ENCODE measurements at places on chromosomes 11 and 22. TPM values are rescaled to one million over a fixed set of nuclear protein-coding genes. Genes with fewer than 3 reads are reported as not detected.

ANGPTL5 gene
- total RNA-seq = not detected

MYO18B gene
- 0.17 TPM for total RNA-seq

SCN3B gene
- total RNA-seq = not detected

PRG3 gene
- total RNA-seq = not detected

C22orf42 gene
- not detected for total RNA-seq

OR52A1 gene
- total RNA-seq = not detected

ZFTA gene
- total RNA-seq = 12.6 TPM

TRIM48 gene
- total RNA-seq = not detected

CCDC87 gene
- total RNA-seq = not detected

TSPAN32 gene
- 16.4 TPM for total RNA-seq

CHRDL2 gene
- total RNA-seq = 1.3 TPM

KAT5 gene
- 44.0 TPM for total RNA-seq

- no peak for DNase-seq
Observed at GRCh38 chr11:44701276-44701675, 25.5 kb upstream of the TSPAN18 start.

DNA sequence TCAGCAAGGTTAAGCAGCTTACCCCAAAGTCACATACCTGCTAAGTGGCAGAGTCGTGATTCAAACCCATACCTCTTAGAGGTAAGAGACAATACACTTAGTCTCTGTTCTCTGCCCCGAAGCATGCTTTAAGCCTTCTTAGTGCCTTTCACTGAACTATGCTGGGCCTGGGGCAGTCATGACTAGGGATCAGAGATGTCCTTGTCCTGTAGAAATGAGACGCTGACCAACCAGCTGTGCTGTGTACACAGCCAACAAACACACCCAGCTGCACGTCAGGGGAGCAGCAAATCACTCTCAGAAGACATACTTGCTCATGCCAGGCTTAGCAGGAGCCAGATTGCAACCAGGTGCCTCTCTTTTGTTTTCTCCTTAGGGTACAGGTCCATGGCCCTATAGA lies 255.7 kb downstream of the BUD13 start:
- DNase-seq = no peak

GRCh38 chr11:119412072-119412471 lies 10.9 kb downstream of the THY1 start:
- no peak for DNase-seq

- DNase-seq = no peak
Observed at GRCh38 chr11:32024948-32025347, 65.9 kb upstream of the RCN1 start.

GRCh38 chr22:28940441-28940840 lies 57.1 kb downstream of the ZNRF3 start:
- no peak for DNase-seq

GRCh38 chr22:42645341-42645937 lies 3.8 kb downstream of the CYB5R3 start:
- DNase-seq = peak; percentile 75

- no peak for DNase-seq
Observed at GRCh38 chr22:45452565-45453379, 39.3 kb downstream of the RIBC2 start.

GRCh38 chr11:108983636-108984420 lies 319.0 kb downstream of the DDX10 start:
- DNase-seq = no peak

GRCh38 chr11:76640501-76640900 lies 30.0 kb downstream of the LRRC32 start:
- DNase-seq = no peak

DNA sequence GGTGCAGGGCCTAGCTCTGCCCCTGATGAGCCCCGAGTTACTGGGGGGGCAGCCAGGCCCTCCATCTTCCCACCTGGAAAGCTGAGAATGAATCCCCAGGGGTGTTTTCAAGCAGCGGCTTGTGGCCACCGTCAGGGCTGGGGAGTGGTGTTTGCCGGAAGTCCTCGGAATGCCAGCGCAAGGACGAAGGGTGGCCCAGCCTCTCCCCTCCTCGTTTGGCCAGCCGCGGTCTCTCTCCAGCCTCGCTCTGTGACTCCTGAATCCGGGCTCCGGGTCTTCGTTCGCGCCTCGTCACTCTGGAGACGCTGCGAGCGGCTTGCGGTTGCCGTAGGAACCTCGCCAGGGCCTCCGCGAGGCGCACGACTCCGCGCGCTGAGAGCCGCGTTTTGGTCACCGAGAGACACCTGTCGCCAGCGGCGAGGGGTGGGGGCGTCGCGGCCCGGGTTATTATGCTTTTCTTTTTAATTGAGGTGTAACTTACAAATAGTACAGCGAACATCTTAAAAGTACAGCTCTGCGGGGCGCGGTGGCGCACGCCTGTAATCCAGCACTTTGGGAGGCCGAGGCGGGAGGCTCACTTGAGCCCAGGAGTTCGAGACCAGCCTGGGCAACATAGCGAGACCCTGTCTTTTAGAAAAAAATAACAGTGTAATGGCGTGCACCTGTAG lies 6.3 kb upstream of the KDELR3 start:
- peak; percentile 86 for DNase-seq

DNA sequence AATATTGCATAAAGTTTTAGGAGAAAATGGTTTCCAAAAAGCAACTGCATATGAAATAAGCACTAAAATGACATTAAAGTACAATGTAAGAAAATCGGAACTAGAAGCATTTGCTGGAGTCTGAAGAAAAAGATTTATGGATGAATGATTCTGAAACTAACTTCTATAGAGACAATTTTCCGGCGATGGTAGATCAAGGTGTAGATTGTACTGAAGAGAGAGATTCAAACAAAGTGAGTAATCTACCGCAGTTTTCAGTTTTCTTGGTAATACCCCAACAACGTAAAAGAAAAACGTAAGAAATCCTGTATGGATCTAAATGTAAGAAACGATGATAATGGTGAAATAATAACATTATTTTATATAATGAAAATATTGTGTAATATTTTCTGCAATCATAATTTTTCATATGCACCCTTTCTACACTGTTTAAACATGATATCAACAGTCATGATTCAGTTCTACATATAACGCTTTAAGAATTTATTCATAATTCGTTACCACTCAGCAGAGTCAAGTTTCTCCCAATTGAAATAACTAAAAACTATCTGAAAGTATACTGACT lies 1.8 kb upstream of the CDPF1 start:
- DNase-seq = no peak

- no peak for DNase-seq
Observed at GRCh38 chr22:44137415-44137814, 43.3 kb upstream of the PARVG start.

GRCh38 chr11:68039526-68040086 lies 781 bp downstream of the TCIRG1 start:
- DNase-seq = peak; percentile 52

DNA sequence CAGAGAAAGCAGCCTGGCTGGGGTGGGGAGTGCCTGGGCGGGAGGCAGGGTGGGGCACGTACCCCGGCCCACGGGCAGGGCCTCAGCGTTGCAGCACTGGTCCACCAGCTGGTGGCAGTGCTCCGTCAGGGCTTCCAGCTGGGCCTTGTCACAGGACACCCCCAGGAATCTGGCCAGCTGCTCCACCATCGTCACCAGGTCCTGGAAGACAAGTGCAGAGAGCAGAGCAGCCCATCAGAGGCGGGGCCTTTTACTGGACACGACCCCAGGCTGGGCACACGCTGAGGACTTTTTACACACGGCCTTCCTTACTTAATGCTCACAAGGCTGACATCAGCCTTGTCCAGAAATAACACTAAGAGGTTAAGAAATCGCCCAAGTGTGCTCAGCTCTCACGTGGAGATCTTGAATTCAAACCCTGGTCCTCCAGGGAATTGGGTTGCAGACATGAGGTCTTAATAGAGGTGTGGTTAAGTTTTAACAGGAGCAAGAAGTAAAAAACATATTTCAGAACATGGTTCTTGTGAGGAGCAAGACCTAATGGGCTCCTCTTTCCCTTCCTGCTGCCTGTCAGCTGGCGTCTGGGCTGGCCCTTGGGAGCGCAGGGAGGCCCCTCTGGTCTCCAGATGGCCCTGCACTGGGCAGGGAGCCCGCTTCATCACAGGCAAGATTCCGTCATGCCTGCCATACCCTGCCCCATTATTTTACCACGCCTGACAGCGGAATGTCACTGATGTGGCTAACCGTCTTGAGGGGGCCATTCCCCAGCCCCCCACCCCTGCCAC lies 17.1 kb upstream of the EFCAB6 start:
- peak; percentile 42 for DNase-seq

DNA sequence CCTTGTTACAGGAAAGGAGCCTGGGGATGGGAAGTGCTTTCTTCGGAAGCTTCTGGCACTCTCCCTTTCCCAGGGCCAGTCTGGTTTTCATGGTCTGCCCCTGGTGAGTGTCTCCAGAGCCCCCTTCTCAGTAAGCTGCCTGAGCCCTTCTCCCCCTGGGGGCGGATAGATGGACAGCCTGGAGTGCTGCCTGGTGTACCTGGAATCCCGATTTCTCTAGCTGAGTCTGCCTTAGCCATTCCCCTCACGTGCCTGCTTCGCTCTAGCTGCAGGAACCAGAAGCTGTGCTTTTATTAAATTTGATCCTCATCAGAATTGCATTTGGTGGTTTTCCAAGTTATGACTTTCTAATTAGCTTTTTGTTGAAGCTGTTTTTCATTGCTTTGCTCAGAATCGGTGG lies 152.9 kb upstream of the NAV2 start:
- no peak for DNase-seq

GRCh38 chr11:36365907-36366306 lies 69.8 kb downstream of the PRR5L start:
- DNase-seq = no peak

- no peak for DNase-seq
Observed at GRCh38 chr22:18157714-18158028, 7.7 kb downstream of the USP18 start.

DNA sequence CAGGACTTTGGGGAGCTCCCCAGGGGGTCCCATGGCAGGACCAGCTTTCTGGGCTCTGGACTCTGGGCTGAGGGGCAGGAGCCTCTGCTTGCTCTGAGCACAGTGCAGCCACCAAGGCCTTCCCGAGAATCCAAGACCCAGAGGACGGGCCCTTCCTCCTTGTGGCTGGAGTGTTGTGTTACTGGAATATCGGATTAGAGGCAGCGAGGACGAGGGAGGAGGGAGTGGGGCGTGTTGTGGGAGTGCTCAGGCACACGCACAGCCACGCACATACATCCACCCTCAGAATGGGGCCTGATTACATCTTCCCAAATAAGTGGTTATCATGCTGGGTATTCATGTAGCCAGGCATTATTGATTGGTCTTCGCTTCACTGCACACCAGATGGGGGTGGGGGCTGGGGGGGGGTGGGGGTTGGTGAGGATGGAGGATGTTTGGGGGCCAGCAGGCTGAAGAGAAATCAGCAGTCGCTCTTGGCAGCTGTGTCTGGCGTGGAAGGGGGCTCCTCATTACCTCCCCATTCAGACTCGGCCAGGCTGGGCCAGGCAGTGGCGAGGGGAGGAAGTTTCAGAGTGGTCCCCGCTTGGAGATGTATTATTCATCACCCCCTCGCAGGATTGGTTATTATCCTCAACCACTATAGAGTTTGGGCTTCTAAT lies 120.9 kb downstream of the ST3GAL4 start:
- no peak for DNase-seq

GRCh38 chr11:46528445-46529094 lies 65.3 kb downstream of the AMBRA1 start:
- no peak for DNase-seq

- DNase-seq = no peak
Observed at GRCh38 chr22:40553014-40553554, 83.4 kb downstream of the MRTFA start.

- no peak for DNase-seq
Observed at GRCh38 chr22:46278656-46279645, 11.1 kb downstream of the TTC38 start.

GRCh38 chr11:134142536-134142935 lies 73.7 kb downstream of the JAM3 start:
- no peak for DNase-seq

DNA sequence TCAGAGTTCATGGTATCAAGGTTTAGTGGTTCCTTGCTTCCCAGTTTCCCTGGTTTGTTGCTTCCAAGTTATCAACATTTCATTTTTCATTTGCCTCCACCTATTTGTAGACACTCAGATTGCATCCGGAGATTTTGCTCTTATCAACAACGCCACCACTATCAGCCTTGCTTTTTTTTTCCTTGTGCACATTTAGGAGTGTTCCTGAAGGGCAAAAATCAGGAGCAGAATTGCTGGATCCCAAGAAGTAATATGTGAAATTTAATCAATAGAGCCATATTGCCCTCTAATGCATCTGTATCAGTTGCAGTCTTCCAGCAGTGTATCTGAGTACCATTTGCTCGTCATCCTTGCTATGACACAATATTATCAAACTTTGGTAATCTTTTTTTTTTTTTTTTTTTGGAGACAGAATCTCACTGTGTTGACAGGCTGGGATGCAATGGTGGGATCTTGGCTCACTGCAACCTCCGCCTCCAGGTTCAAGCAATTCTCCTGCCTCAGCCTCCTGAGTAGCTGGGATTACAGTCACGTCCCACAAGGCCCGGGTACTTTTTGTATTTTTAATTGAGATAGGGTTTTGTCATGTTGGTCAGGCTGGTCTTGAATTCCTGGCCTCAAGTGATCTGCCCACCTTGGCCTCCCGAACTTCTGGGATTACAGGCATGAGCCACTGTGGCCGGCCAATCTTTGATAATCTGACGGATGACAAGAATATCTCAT lies 42.1 kb upstream of the SEPTIN5 start:
- DNase-seq = no peak

GRCh38 chr22:23419931-23420330 lies 160.2 kb downstream of the IGLL1 start:
- no peak for DNase-seq

DNA sequence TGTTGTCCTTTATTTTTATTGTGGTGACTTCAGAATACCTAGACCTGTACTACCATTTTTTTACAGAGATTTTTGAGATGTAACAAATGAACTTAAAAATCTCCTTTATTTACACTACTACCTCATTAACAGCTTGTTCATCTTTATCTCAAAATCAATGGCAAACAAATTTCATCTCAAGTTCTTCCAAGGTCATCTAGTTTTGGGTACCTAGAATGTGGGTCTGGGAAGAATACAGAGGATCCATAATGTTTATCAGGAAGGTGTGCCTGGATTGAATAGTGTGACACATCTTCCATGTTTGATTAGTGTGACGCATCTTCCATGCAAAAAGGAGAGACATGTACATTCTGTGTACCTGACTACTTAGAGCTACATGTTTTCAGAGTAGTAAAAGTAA lies 63.3 kb upstream of the CCDC179 start:
- DNase-seq = no peak

- DNase-seq = no peak
Observed at GRCh38 chr11:129066229-129066628, 123.6 kb upstream of the TP53AIP1 start.

GRCh38 chr11:61141601-61142028 lies 19.6 kb downstream of the VPS37C start:
- no peak for DNase-seq

DNA sequence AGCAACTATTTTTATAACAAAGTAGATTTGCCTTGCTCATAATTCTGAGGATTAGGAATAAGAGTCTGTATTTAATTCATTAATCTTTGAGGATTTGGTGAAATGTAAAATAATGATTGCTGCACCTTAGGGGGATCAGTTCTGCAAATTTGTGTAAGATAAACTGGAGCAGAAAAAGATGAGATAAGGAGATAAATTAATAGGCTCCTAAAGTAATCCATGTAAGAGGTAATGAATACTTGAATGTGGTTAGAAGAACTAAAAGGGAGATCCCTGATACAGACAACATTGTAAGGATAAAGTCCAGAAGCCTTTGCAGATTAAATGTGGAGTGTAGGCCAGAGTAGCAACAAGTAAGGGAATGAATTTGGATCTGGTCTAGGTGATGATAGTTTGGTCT lies 45.6 kb downstream of the PDHX start:
- DNase-seq = no peak

- DNase-seq = no peak
Observed at GRCh38 chr22:22565981-22566380, 6.9 kb upstream of the PRAME start.

- no peak for DNase-seq
Observed at GRCh38 chr11:66468691-66469090, 2.0 kb downstream of the PELI3 start.

All from upper lobe of left lung (tissue), 6 donors.